ENCODE measurements at places on chromosomes 5 and 9.

DNA sequence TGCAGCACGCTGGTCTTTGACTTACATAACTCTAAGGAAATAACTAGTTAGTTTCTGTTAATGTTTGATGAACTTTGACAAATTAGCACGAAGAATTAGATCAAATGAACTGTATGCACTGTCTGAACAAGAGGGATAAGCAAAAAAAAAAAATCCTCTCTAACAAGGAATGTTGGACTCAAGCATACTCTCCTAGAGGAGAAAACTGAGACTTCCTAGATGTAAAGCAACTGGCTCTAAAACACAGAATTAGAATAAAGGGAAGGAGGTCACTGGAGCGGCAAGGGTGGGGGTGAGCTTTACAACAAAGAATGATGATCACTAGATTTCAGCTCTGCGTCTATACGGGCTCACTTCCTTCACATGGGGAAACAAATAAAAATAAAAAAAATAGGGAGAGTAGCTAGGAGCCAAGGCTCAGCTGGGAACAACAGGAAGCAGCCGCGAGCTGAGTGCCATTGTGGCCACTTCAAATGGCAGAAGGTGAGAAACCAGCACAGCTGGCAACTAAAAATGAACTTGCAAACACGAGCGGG, 48.7 kb upstream of the CEMIP2 start:
- DNase-seq = no peak

- peak; percentile 70 for DNase-seq
Measured at GRCh38 chr5:89397096-89397495, 514.1 kb upstream of the MEF2C start.

- no peak for DNase-seq
Measured at GRCh38 chr5:116002116-116002906, 30.0 kb upstream of the ARL14EPL start.

DNA sequence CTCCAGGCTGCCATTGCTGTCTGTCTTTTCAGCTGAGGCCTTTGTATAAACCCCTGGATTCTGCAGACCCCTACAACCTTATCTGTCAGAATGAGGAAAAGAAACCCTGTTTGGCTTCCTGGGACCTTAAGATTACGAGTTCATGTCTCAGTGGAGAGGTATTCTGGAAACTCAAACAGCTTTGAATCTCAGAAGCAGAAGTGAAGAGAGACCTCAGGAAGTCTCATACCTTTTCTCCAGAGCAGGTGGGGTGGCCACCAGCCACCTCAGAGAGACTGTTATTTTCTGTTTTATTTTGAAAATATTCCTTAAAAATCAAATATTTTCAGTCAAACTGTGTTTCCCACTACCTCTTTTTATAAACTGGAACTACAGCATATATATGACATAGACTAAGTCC, 457.5 kb downstream of the TMEM232 start:
- no peak for DNase-seq

- DNase-seq = peak; percentile 72
Measured at GRCh38 chr9:71683598-71684235, 84.6 kb downstream of the CEMIP2 start.

GRCh38 chr9:7227951-7228350, 470.2 kb downstream of the KDM4C start:
- no peak for DNase-seq

DNA sequence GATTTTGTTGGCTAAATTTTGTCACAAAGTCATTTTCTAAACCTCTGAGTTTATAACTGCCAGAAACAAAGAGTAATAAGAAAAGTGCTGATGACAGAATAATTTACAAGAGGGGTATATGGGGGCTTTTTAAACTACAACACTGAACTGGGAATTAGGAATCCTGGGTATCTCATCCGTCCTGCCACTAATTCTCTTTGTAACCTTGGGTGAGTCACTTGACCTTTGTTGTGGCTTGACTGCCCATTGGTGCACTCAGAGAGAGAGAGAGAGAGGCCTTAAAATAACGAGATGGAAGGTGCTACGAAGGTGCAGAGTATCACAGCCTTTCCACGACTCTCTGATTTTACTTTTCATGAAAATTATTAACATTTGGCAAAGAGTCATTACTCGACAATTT, 130.3 kb upstream of the CNTLN start:
- no peak for DNase-seq

GRCh38 chr5:159514229-159514810, 184.0 kb upstream of the IL12B start:
- no peak for DNase-seq

DNA sequence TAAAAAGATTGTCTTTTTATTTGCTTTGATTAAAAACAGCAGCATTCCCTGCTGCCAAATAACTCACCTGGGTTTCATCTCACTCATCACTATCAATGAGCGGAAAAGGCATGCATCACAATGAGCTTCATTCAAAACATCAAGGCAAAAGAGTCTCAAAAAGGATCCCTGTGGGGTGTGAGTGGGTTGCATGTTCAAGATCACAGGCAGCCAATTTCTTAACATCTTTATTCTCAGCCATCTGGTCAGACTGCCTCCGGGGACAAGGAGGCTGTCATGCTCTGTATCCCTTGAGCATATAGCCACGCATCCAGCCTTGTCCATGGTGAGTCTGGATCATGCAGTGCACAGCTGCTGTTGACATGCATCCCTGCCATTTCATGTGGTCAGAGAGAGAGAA, 117.1 kb downstream of the ICE1 start:
- DNase-seq = no peak

- DNase-seq = no peak
Measured at GRCh38 chr9:89635816-89636215, 31.0 kb downstream of the GADD45G start.

DNA sequence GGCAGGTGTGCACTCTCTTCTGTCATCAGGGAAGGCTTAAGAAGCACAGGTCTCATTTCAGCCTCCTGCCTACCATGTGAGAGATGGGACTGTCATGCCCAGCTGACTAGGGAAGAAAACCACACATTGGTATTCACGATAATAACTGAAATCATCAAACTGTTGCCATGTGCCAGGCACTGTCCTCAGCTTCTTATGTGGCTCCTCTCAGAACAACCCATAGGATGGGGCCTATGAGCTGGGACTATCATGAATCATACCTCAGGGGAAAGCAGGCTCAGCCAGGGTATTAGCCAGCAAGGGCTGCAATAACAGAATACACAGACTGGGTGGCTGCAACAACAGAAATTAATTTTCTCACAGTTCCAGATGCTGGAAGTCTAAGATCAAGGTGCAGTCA, 3.3 kb downstream of the AFAP1L1 start:
- DNase-seq = peak; percentile 40

DNA sequence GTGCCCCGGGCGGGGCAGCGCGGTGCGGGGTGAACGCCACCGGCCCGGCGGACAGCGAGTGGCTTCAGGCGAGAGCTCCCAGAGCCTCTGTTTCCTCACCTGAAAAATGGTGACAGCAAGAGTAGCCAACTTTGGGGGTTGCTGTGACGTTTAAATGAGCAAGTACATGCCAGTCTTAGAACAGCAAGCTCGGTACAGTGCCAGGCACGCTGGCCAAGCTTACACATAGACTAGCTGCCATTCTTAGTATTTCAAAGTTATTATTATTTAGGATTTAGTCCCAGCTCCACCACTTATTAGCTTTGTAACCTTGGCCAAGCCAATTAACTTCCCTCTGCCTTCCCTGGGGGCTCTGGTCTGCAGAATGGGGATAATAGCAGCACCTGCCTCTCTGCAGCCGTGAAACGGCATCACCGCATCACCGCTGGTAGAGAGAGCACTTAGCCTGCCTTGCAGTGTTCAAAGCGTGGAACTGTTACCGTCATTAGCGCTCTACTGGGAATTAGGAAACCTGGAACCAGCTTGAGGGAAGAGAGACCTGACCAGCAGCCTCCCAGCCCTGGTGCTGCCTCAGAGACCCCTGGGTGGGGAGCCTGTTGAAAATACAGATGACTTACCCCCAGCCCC, at the start of gene C9orf50:
Gene C9orf50 (minus strand): TSS at position 433 of the 627 bp plus-strand sequence. CDS start 527 bp downstream, outside the sequence.
- DNase-seq = no peak

DNA sequence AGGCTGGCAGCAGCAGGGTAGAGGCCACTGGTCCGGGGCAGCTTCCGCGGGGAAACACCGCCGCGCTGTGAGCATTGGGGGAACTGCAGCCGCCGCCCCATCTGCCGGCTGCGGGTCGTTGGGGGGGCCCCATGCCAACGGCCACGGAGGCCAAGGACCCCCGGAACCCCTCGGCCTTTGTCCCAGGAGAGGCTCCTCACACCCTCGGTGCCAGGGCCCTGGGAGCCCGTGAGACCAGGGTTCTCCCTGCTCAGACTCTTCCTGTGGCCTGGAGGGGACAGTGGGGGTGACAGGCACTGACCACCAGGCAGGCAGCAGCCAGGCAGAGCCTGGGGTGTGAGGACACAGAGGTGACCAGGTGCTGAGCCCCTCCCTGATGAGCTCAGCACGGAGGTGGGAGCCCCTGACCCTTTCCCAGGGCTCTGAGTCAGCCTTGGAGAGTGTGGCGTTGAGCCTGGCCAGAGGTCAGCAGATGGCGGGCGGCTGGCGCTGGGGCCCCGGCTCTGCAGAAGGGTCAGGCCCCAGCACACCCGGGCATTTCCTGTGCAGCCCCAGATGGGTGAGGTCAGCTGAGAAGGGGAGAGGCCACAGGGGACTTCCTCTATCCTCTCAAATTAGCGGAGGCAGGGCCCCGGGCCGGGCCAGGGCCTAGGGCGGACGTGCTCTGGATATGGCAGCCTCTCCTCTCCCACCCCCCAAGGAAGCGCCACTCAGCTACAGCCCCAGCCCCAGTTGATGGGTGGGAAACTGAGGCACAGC, 17.9 kb upstream of the EGFL7 start:
- DNase-seq = peak; percentile 97

DNA sequence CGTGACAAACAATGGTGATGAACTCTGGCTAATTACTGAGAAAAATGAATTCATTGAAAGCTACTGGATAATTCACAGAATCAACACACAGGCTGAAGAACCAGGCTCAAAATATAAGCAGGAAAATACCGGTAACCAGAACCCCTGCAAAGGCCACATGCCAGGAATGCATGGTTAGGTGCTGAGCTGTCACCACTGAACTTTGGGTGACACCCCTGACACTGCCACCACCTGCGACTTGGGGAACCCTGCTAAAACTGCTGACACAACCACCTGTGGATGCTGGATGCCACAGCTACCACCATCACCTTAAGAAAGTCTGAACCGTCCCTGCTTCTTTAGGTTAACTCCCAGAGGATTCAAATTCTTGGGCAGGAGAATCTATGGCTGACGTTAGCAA, 72.0 kb upstream of the NR4A3 start:
- DNase-seq = no peak

DNA sequence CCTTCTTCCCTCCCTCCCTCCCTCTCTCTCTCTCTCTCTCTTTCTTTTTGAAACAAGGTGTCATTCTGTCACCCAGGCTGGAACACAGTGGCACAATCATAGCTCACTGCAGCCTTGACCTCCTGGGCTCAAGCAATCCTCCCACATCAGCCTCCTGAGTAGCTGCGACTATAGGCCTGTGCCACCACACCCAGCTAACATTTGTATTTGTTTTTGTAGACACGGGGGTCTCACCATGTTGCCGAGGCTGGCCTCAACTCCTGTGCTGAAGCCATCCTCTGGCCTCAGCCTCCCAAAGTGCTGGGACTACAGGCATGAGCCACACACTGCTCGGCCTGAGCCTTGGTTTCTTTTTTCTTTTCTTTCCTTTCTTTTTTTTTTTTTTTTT, 45.8 kb downstream of the PLPP7 start:
- no peak for DNase-seq

GRCh38 chr9:115764645-115765044, 388.9 kb upstream of the PAPPA start:
- no peak for DNase-seq

GRCh38 chr9:78210841-78211301, 25.0 kb upstream of the CEP78 start:
- no peak for DNase-seq

DNA sequence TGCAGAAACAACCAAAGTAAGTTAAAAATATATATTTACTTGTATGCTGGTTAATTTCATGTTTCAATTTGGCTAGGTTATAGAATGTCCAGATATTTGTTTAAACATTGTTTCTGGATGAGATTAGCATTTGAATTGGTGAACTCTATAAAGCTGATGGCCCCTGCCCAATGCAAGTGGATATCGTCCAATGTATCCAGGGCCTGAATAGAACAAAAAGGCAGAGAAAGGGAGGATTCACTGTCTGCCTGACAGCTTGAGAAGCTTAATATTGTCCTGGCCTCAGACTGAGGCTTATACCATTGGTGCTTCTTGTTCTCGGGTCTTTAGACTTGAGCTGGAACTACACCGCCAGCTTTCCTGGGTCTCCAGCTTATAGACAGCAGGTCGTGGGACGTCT, 446.7 kb upstream of the ACTBL2 start:
- DNase-seq = no peak

- no peak for DNase-seq
Measured at GRCh38 chr9:84832453-84832852, 162.9 kb downstream of the NTRK2 start.

DNA sequence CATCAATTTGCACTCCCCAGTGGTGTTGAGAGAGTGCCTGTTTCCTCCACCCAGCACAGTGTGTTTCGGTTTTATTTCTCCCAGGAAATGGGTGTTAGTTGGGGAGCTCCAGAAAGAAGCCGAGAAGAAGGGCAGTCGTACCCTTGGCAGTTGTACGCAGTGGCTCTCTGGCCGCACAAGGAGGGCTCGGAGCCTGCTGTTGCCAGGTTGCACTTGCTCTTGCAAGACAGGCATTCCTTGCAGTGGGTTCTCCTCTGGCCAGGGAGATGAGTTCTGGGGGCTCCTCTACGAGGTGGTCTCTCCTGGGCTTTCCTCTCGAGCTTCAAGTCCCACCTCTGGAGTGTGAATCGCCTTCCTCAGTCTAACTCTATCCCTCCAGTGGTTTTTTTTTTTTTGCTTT, 29.1 kb downstream of the QRFP start:
- no peak for DNase-seq

GRCh38 chr5:124888050-124888506, 141.6 kb upstream of the ZNF608 start:
- no peak for DNase-seq

DNA sequence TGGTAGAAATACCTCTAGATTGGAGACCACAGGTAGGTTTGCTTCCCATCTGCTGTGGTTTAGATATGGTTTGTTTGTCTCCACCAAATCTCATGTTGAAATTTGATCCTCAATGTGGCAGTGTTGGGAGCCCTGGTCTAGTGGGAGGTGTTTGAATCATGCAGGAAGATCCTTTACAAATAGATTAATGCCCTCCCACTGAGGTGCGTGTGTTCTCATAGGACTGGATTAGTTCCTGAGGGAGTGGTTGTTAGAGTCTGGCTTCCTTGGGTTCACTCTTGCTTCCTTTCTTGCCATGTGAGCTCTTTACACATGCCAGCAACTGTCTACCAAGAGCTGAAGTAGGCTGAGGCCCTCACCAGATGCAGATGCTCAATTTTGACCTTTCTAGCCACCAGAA, 391.1 kb upstream of the GRIA1 start:
- no peak for DNase-seq

All from suppressor macrophage treated with lipopolysaccharide for 1 hour (primary cell).